Activated CD8-positive, alpha-beta T cell treated with anti-CD3 and anti-CD28 coated beads, Interleukin-2, amount 10 ng/mL, durations not matched to agents 7 days and 5 days (primary cell): ENCODE measurements at places on chromosomes 3 and 15. TPM values are rescaled to one million over a fixed set of nuclear protein-coding genes. Genes with fewer than 3 reads are reported as not detected.

DNA sequence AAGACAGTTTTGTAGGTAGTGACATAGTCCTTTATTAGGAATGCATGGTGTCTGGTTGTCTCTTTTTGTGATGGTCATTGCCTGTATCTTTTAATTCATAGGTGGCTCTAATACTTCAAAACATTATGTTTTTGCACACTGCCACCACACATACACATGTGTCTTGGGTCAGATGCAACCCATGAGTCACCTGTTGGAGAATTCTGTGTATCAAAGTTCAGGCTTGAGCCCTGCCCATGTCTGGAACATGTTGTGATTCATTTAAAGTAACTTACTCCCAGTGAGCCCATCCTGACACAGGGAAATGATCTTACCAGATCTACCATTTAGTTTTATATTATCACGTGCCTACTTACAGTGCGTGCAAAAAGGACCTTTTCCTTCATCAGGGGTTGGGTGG, 142.7 kb downstream of the GHSR start:
- no peak for DNase-seq

- no peak for DNase-seq
These were observed 9.9 kb upstream of the ZBED2 start for GRCh38 chr3:111605018-111605417.

DNA sequence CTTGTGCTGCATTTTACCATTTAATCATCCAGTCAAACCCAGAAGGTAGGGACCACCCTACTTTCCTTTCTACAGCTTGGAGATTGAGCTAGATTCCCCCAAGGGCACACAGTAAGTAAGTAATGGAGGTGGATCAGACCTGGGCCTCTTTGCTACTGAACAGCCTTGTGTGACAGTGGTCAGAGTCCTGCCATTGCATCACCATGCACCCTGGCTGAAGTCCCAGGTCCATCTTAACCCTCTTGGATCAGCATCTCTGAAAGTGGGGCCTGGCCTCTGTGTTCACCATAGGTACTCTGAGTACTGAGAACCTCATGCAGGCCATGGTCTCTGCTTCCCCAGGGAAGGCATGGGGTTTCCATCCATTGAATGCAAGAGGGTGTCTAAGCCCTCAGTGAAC, 34.5 kb upstream of the ATP10A start:
- no peak for DNase-seq

DNA sequence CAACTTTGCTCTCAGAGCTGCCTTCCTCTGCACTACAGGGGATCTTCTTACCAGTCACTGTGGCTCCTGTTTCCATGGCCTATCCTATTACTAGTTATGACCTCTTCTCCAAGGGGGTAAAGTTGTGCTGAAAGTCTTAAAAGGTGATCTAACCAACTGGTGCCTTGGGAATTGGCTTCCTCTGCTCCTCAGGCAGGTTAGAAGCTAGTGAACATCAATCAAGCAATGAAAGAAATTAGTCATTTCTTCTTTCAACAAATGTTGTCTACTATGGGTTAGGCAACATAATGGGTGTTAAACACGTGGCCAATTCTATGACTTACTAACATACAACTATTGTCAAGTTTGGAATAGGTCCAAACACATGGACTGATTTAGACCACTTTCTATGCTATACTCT, 571.4 kb upstream of the NAALADL2 start:
- no peak for DNase-seq

The BFSP2 gene
- 0.42 TPM for total RNA-seq

DNA sequence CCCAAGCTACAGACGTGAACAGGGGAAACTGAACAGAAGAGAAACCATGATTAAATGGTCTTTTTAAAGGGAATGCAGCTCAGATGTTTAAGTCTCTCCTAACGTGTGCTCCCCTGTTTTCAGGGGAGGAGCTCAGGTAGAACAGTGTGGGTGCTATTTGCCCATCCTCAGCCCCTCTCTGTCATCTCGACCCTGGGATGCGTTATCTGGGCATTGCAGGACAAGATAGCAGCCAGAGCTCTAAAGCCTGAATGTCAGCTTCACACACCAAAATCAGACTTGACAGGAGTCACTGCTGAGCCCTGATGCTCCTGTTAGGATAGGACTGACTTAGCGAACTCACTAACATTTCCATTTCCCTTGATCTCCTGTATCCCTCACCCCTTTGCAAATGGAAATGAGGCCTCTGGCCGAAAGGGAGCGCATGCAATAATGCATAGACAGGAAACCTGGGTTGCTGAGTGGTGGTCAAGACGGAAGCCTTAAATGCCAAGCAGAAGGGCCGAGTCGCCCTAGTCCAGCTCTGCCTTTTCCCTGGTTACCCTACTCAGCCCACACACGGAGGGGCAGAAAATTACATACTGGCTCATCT, 234.9 kb upstream of the TPM1 start:
- no peak for DNase-seq
